ENCODE measurements at places on chromosomes 2 and 18.

DNA sequence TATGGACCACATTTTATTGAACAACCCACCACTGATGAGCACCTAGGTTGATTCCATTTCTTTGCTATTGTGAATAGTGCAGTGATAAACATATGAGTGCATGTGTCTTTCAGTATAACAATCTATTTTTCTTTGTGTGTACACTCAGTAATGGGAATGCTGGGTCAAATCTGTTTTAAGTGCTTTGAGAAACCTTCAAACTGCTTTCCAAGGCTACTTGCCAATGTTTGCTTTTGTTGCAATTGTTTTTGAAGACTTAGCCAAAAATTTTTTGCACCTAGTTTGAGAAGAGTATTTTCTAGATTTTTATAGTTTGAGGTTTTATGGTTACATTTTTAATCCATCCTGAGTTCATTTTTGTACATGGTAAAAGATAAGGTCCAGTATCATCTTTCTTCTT, 587.4 kb upstream of the SETBP1 start:
- no peak for DNase-seq

- DNase-seq: no peak
These were observed 27.1 kb upstream of the FMNL2 start for GRCh38 chr2:152307863-152308262.

DNA sequence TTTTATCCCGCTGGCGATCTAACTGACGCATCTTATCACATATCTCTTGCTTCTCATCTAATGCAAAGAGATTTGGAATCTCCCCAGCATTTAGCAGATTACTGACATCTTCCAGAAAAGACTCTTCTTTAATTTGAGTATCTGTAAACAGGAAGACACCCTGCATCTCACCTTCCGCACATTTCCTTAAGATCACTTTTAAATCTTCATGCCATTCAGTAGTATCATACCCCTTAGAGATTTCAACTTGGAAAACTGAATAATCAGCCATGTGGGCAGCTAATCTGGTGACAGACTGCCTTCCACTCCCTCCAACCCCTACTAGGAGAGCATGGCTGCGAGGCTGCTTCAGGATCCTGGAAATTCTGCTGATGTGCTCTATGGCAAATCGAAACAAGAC, 204.3 kb downstream of the DNAH7 start:
- DNase-seq: no peak

- DNase-seq: no peak
These were observed 104.5 kb downstream of the DGKD start for GRCh38 chr2:233458826-233459225.

DNA sequence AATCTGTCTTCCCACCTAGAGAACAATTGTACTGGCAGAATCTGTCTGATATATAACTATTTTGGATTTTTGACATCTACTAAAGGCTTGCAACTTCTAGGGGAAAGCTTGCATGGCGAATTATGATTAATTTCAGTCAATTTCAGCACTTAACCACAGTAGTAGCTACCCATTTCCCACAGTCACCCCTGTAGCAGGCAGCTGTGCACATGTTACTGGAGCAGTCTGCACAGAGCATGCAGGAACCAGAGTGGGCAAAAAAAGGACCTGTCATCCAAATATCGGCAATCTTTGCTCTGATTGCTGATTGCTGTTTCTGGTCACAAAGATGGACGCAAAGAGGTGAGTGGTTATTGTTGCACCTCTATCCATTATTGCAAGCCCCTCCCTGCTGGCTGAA, 473.3 kb downstream of the SPAG16 start:
- no peak for DNase-seq

DNA sequence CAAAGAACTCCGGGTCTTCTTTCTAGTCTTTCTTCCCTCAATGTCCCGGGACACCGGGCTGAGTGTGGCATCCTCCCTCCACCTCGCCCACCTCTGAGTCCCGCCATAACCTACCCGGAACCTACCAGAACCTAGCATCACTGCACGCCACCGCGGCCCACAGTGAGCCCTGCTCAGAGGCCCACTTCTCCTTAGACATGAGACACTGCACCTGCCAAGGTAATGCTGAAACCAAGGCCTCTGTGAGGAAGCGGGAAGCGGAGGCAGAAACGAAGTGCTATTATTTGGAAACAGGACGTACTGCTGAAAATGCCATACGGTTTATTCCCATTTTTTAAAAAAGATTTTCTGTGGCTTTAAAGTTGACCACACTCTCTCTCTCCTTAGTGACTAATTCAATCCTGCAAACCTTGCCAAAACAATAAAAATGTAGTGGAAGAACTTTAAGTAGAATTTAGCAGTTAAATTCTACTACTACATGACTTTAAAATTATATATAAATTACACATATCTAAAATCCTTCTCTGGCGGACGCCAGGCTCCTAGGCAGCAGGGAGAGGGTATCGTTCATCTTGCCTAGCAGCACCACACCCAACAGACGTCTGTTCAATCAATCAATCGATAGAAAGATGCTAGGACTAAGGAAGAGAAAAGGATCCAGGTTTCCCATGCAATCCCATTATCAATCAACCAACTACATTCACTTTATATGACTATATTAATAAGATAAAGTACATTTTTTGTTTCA, 82.0 kb downstream of the ZNF516 start:
- DNase-seq: no peak

GRCh38 chr2:143645921-143646645, 516.9 kb downstream of the ARHGAP15 start:
- no peak for DNase-seq

DNA sequence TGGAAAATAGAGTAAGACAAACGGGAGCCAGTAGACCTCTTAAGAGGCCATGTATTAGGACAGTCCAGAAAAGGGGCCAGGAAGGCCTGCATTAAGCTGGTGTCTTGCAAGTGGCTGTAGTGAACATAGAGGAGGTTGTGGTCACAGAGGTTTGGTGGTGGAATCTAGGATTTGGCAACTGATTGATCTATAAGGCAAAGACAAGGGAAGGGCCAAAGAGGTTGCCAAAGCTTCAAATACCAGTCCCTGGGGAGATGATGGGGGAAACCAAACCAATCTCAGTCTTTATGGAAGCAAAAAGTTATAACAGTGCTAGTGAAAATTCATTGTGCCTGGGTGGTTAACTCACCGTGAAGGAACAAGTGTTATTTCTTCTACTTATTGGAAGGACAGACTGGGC, 28.7 kb upstream of the RTN4 start:
- DNase-seq: no peak

GRCh38 chr2:206231669-206232286, 42.7 kb upstream of the ZDBF2 start:
- no peak for DNase-seq

DNA sequence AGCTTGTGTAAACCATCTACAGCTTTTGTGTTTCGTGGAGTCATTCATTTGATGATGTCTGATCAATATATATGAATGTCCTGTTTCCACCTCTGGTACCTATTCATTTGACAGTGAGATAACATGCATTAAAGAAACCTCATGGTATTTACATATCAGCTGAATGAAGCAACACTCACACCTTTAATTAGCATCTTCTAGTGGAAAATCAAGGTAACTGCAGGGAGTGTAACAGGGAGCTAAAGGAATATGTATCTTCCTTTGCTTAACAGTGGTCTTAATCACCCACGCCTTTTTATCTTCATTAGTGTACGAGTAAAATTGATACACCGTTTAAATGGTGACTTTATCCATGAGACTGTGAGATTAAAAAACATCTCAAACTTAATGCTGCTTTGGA, 15.6 kb downstream of the SLC39A10 start:
- DNase-seq: no peak

GRCh38 chr2:5140347-5140746, 551.8 kb upstream of the SOX11 start:
- no peak for DNase-seq

DNA sequence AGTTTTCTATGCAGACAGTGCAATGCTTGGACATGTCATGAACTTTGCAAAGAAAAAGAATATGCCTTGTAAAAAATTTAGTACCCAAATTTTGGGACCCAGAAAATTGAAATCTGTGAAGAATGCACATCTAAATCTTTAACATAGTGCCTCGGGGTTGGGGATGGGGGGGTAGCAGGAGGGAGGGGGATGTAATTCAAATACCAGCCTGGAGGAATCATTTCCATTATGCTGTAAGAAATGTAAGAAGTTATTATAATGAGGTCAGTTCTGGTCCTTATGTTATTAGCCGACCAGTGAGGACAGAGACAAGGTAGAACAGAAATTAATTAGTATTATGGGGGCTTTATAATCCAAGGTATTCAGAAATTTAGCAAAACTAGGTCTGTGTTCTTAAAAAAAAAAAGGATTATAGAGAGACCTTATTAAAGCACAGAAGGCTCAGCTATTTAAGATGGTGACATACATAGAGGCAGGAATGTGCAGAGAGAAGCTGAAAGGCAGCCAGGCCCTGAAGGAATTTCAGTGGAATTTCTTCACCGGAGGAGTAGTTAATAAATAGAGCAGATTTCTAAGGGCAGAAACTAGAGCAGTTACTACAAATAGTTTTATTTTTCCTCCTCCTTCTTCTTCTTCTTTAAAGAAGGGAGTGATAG, 89.0 kb upstream of the RBMS1 start:
- DNase-seq: no peak

DNA sequence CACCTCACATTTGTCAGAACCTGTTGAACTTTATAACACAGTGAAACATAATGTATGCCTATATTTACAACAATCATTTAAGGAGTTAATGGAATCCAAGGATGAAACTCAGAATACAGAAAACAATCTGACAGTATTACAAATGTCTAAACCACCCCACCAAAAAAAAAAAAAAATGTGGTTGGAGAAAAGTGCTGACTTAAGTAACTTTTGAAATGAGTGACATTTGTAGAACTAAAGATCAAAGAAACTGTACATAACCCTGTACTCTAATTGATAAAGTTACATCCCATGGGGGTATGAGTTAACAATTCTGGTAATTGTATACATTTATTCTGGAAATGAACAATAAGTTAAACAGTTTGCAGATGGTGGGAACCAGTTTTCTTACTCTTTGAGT, 372.1 kb upstream of the TMEFF2 start:
- no peak for DNase-seq

DNA sequence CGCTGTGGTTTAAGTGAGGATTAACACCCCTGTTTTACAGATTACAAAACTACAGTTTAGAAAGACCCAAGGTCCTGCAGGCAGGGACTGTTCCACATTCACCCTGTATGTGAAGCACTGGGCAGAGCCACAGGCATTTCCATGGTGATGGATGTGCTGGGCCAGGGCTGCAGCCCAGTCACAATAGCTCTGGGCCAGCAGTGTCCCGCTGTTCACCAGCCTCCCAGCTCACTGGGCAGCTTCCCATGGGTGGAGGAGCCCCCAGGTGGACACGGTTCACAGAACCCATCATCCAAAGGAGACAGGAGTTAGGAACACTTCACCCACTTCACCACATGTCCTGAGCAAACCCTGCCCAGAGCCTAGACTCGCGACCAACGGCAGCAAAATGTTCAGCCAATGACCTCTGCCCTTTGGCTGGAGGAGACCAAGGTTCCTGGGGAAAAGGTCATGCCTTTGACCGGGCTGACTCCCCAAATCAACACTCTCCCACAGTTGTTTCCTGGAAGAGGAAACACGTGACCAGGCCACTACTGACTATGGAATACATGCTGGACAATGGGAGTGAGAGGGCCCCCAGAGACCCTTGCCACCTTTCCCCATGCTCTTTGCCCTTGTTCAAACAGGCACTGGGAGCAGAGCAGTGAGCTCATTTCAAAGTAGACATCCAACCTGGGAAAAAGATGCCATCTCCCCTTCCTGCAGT, 28.0 kb upstream of the SLC35F6 start:
- DNase-seq: no peak

Measured in activated CD4-positive, alpha-beta memory T cell treated with anti-CD3 and anti-CD28 coated beads, Interleukin-2, amount 10 ng/mL, durations not matched to agents 7 days and 5 days (primary cell).